Astrocyte (in vitro differentiated cells and primary cell): ENCODE measurements at places on chromosomes 7 and 10. TPM values are rescaled to one million over a fixed set of nuclear protein-coding genes. Genes with fewer than 3 reads are reported as not detected.

SMIM30 gene
- 45.1 and 52.9 TPM in 2 replicates for total RNA-seq

TACC2 gene
- 16.5 and 22.0 TPM in 2 replicates for total RNA-seq

CNNM1 gene
- total RNA-seq: 2.0 and 2.5 TPM in 2 replicates

BTBD16 gene
- total RNA-seq: 0.26 TPM in 1 of 2 replicates, not detected in the other

CCDC136 gene
- total RNA-seq: 14.4 and 14.9 TPM in 2 replicates

DNA sequence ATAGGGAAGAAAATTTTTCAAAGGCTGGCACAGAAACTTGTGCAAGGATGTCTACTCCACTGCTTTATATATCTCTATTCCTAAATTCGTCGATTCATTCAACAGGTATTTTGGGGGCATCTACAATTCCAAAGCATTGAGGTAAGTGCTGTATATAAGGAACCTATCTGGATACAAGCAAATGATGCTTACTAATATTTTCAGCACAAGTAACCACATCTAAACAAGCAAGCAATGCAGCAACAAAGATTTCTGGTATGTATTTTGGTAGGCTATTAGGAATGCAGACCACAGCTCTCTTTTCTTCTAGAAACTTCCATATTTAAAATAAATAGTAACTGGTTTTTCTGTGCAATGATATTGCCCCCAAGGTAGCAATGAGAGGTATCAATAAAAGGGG lies 183.9 kb downstream of the SGMS1 start:
- no peak overlapping the region for H3K4me3 ChIP-seq
- no peaks in the 10 kb centered on the region for H3K36me3 ChIP-seq
- H3K27me3 ChIP-seq: no peaks in the 10 kb centered on the region
- peak; percentile 60 for DNase-seq
- H3K4me1 ChIP-seq: no peaks in the 10 kb centered on the region
- H3K27ac ChIP-seq: no peak overlapping the region

- peaks cover 2% of the 10 kb centered on the region for H3K27me3 ChIP-seq
- no peak within 1 kb of the TSS for H3K27ac ChIP-seq
- H3K4me3 ChIP-seq: peak within 1 kb of the TSS; percentile 44
- DNase-seq: peak; percentile 16
- H3K36me3 ChIP-seq: no peaks in the 10 kb centered on the region
Measured at GRCh38 chr10:69629897-69630650, at the start of gene FAM241B. TSS of gene FAM241B (plus strand) at chr10:69630247. CDS start at chr10:69631744, 1,497 bp downstream.

DNA sequence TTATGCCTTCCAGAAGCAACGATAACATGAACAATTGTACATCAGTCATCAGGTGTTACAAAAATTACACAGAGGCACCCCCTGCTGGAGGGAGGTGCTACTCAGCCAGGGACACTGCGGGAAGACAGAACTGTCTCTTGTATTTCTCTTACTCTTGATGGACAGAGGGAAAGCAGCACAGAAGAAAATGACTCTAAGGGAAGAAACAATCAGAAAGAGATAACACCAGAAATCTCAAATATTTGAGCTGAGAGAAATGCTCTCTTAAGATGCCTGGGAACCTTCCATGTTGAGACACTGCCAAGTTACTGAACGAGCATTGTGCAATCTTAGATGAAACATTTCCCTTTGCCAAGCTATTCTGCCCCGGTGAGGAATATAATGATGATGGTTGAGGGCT lies 227.6 kb upstream of the NPSR1 start:
- no peaks in the 10 kb centered on the region for H3K36me3 ChIP-seq
- no peak overlapping the region for H3K27ac ChIP-seq
- H3K27me3 ChIP-seq: peaks cover 2% of the 10 kb centered on the region
- no peaks in the 10 kb centered on the region for H3K4me1 ChIP-seq
- no peak overlapping the region for H3K4me3 ChIP-seq
- peak; percentile 67 for DNase-seq

DNA sequence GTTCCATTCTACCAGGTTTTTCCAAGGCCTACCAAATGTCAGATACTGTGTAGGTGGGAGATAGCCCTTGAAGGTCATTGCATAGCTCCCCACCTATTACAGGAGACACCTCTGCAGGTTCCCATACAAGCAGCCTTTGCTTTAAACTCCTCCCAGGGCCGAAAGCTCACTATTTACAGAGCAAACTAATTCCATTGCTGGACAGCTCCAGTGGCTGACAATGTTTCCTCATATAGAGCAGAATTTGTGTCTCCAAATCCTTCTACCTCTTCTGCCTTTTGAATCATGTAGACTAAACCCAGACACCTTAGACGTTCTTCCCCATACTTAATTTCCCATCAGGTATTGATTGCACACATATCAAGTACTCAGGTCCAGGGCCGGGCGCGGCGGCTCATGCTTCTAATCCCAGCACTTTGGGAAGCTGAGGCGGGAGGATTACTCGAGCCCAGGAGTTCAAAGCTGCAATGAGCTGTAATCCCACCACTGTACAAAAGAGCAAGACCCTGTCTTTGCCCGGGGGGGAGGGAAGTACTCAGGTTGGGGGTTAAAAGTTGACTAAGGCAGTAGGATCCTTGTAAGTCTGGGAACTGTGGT lies 2.1 kb downstream of the CNNM1 start:
- H3K27me3 ChIP-seq: peaks cover 31% of the 10 kb centered on the region
- no peaks in the 10 kb centered on the region for H3K4me1 ChIP-seq
- no peak overlapping the region for H3K27ac ChIP-seq
- DNase-seq: no peak

- no peak overlapping the region for H3K4me3 ChIP-seq
- no peak overlapping the region for H3K27ac ChIP-seq
- DNase-seq: no peak
Measured at GRCh38 chr10:129419397-129419796, 47.6 kb upstream of the MGMT start.

GRCh38 chr10:6570893-6571292 lies 9.2 kb downstream of the PRKCQ start:
- no peak for DNase-seq
- H3K4me1 ChIP-seq: no peaks in the 10 kb centered on the region
- H3K27me3 ChIP-seq: no peaks in the 10 kb centered on the region
- H3K4me3 ChIP-seq: no peak overlapping the region
